Hematopoietic multipotent progenitor cell treated with erythropoietin and hydrocortisone succinate and interleukin-3 and kit ligand, for 15 days (in vitro differentiated cells): ENCODE measurements at places on chromosomes 2 and 18.

DNA sequence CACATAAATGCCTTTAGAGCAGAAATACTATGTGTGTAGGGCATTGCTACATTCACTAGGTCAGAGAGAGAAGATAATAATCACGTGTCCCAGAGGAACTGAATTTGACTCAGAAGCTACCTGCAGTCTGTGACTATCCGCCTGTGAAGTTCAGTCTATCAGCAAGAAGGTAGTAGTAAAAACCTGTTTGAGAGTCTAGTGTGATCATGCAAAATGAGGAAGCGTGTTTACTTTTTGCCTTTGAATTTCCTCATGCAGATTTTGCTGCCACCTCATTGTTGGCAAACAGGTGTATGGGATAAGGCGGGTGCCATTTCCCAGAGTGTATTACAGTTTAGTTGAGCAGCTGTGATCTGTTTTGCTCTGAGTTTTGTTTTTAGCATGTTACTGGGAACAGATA lies 403.9 kb upstream of the FANCL start:
- no peak for DNase-seq

DNA sequence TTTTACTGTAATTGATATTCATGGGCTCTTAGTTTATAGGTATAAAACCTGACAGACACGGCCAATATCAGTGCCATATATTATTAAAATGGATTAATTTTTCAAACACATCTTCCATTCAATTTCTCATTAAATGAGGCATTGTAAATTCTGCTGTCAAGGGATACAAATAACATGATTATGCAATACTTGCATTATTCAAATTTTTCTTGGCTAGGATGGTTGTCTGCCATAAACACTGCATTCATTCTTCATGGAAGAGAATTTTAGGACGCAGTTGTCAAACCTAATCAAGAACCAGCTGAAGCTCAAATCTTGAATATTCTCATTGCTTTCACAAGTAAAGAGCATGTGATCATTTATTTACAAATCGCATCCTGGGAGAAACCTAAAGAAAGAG lies 255.6 kb downstream of the RDH14 start:
- no peak for DNase-seq

GRCh38 chr18:57970356-57971095 lies 73.5 kb upstream of the NEDD4L start:
- peak; percentile 10 for DNase-seq

GRCh38 chr2:36516136-36516870 lies 81.7 kb downstream of the FEZ2 start:
- no peak for DNase-seq

DNA sequence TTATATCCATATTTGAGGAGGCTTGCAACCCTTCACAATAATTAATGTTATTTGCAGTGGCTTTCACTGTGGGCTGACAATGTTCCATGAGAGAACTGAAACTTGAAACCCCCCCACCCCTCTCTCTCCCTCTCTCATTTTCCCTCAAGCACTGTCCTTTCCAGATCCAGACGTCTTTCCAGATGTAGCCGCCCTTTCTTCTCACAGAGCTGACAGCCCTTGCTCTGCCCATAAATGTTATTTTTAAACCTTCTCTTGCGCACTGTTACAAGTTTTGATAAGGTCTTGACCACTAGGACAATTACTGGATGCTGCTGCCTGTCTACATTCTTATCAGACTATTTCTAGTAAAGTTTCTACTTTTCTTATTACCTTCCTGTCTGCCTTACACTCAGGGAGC lies 91.4 kb upstream of the LINC00305 start:
- DNase-seq, result no peak

- no peak for DNase-seq
Measured at GRCh38 chr18:63181706-63182309, 137.8 kb downstream of the BCL2 start.

GRCh38 chr2:96531366-96531765 lies 5.2 kb upstream of the ARID5A start:
- no peak for DNase-seq

GRCh38 chr2:128403814-128404708 lies 85.4 kb upstream of the HS6ST1 start:
- no peak for DNase-seq

DNA sequence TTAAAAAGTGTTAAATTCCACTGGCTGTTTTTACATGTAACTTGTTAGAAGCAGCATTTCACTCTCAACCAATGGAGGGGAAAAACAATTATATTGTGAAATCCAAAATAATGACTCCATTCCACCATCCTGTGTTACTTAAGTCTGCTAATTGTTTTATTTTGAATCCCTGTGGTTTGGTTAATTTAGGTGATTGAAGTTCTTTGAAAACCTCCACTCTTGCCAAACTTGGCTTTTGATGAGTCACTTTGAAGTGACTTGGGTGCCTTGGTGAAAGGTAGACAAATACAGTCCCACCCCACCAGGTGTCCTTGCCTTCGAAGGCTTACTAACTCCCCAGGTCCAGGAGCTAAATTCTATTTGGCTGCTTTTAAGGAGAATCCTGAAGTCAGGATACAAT lies 1303.8 kb upstream of the NRXN1 start:
- DNase-seq, result no peak

DNA sequence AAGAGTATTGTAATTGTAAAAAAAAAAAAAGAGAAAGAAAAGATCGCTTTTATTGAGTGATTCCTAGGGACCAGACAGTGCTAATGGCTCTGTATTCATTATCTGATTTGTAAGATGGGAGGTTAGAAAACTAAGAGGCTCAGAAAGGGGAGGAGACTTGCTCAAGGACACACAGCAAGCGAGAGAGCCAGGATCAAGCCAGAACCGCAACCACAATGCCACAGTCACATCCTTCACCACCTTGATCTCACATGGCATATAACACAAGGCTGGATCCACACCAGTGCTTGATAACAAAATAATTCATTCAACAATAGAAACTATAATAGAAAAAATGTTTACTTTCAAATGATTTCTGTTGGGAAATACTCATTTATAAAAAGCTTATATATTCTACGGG lies 37.5 kb downstream of the TFCP2L1 start:
- no peak for DNase-seq
